ENCODE measurements at places on chromosomes 1 and 21. TPM values are rescaled to one million over a fixed set of nuclear protein-coding genes. Genes with fewer than 3 reads are reported as not detected.

Gene HES4
- 79.2 TPM for total RNA-seq

Gene PLA2G2D
- total RNA-seq: not detected

Gene RGS4
- 99.0 TPM for total RNA-seq

DNA sequence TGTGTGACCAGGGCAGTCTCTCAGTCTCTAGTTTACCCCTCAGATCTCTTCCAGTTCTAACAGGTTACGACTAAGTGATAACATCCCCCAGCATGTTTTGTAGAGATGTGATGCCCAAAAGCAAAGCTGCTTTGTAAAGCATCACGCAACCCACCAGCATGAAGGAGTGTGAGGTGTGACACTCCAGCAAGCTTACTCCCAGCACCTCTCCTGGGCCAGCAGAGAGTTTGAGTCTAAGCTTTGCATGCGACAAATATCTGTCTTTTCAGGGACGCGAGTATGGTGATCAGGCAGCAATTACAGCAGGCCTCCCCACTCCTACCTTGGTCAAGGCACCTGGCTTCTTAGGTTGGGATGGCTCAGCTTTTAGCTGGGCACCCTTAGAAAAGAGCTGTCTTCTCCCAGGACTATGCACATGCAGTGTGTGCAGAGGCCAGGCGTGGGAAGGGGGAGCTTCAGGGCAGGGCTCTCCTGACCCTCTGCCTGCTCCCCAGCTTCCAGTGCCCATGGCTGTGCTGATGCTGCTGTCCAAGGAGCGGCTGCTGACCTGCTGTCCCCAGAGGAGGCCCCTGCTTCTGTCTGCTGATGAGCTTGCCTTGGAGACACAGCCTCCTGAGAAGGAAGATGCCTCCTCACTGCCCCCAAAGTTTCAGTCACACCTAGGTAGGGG, 48.2 kb downstream of the ELK4 start:
- H3K27me3 ChIP-seq: peaks cover 31% of the 10 kb centered on the region
- no peak overlapping the region for H3K4me3 ChIP-seq
- no peaks in the 10 kb centered on the region for H3K36me3 ChIP-seq
- H3K4me1 ChIP-seq: peaks cover 11% of the 10 kb centered on the region
- no peak overlapping the region for H3K27ac ChIP-seq

GRCh38 chr1:168421399-168422004, 122.3 kb downstream of the XCL2 start:
- DNase-seq: no peak
- no peak overlapping the region for H3K27ac ChIP-seq
- no peak overlapping the region for H3K4me3 ChIP-seq
- H3K4me1 ChIP-seq: peaks cover 13% of the 10 kb centered on the region

DNA sequence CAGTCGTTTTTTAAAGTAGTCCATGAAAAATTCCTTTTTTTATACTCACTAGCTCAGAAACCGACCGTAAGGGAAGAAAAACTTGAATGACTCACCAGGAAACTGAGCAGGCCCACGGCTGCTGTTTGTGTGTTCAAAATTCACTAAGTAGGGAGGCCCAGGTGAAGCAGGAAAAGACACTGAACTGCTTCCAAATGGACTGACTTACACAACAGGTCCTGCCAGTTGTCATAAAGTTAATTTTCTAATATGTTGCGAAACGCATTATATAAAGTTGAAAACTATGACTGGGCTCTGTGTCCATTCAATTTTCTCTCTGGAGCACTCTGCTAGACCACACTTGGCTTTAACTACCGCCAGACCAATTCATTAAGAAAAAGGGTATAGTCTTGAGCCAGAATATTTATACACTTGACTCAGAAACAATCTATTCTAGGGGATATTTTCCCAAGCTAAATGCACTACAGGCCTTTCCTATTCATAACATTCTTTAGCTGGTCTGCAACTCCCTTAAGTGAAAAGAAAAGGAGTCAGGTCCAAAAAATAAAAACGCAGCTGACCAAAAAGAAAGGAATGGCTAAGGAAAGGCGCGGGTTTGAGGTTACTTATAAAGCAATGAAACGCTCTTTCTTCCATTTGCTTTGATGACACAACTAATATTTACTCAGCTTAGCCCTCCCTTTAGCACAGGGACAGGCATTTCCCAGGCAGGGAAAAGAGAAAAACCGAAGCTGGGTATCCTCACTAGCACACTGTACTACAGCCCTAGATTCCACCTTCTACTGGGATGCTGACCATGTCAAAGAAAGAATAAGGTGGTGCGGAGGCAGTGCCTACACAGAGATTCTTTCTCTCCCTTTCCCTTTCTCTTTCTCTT, 306.3 kb upstream of the ESRRG start:
- DNase-seq: no peak
- no peaks in the 10 kb centered on the region for H3K27me3 ChIP-seq
- no peak overlapping the region for H3K27ac ChIP-seq
- H3K4me1 ChIP-seq: no peaks in the 10 kb centered on the region
- H3K4me3 ChIP-seq: no peak overlapping the region
- no peaks in the 10 kb centered on the region for H3K36me3 ChIP-seq

DNA sequence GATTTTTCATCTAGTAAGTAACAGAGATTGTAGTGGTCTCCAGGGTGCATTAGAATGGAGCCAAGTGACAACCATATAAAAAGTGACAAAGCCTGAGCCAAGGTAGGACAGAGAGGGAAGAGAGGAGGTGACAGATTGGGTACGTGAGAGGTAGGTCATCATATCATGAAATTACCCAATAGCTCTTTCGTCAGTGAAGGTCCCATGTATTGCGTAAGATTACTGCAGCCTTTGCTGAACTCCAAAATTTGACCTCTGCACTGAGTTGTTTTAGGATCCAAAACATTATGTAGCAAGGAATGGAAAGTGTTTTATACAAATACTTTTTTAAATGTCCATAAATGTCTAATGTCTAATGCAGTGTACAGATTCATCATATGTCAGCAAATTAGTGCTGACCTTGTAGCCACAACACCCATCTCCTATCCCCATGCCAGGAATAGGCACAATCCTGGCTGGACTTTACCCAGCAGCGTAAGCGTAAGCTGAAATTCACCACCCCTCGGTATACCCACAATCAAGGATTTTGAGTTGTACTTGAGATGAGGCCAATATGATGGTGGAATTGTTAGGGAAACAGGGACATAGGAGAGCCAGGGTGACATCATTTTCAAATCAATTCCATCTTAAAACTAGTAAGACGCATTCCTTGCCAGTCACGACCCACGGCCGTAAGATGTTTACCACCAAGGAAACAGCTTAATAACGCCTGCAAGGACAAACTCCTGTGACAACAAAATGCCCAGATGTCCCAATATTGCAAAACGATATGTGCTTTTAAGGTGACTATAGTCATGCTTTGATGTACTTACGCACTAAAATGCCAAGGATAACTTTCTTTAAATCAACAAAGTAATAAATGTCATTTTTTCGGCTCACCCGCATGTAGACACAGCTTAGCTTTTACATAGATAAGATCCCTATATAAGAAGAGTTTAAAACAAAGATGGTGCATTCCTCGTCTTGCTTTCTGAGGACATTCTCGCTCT, 38.1 kb upstream of the GREM2 start:
- H3K27me3 ChIP-seq: no peaks in the 10 kb centered on the region
- no peak for DNase-seq
- H3K4me3 ChIP-seq: no peak overlapping the region
- no peaks in the 10 kb centered on the region for H3K36me3 ChIP-seq

DNA sequence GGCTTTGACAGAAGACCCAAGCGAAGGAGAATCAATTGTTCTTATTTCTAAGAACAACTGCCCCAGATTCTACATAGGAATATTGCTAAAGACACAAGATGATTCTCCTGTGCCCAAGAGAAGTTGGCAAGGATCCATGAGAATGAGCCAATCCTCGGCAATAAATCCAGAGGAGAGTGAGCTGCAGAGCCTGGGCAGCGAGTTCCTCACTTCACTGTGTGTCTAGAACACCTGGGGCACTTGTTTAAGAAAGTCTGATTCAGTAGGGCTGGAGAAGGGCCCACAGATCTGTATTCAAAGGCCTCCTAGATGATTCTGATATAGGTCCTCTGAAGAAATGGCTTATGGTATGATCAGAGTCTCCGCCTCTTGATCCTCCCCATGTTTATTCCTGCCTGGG, 31.8 kb downstream of the GADD45A start:
- DNase-seq: no peak
- H3K27ac ChIP-seq: peak overlapping the region; percentile 25
- no peak overlapping the region for H3K4me3 ChIP-seq
- H3K27me3 ChIP-seq: no peaks in the 10 kb centered on the region
- peaks cover 34% of the 10 kb centered on the region for H3K4me1 ChIP-seq
